Esophagus muscularis mucosa (tissue), 4 donors: ENCODE measurements at places on chromosomes 6 and 20. TPM values are rescaled to one million over a fixed set of nuclear protein-coding genes. Genes with fewer than 3 reads are reported as not detected.
A peak's percentile ranks its signal among the peaks of the same experiment; 100 is the strongest.

Gene FAM83C
- not detected for total RNA-seq

GRCh38 chr6:10613723-10614122 lies 80.7 kb downstream of the C6orf52 start:
- no peaks in the 10 kb centered on the region for H3K27me3 ChIP-seq
- peaks cover 9% of the 10 kb centered on the region for H3K4me1 ChIP-seq
- no peak overlapping the region for H3K4me3 ChIP-seq
- peak overlapping the region; percentile 74 for H3K27ac ChIP-seq

Gene FNDC1
- 0.84 TPM for total RNA-seq

- no peaks in the 10 kb centered on the region for H3K27me3 ChIP-seq
- H3K4me1 ChIP-seq, result peaks cover 71% of the 10 kb centered on the region
- no peak for DNase-seq
- no peak overlapping the region for H3K4me3 ChIP-seq
- peak overlapping the region; percentile 55 for H3K27ac ChIP-seq
Observed at GRCh38 chr6:16723826-16724225, 37.4 kb downstream of the ATXN1 start.

Gene CDSN
- total RNA-seq, result not detected

Gene ASCC3
- total RNA-seq, result 20.4 TPM
